Neural crest cell (in vitro differentiated cells): ENCODE measurements at places on chromosomes 7 and 10. TPM values are rescaled to one million over a fixed set of nuclear protein-coding genes. Genes with fewer than 3 reads are reported as not detected.

Gene GNG11
- 8.9 and 9.4 TPM in 2 replicates for total RNA-seq

- no peak for DNase-seq
Measured at GRCh38 chr7:47551668-47552440, 30.1 kb downstream of the TNS3 start.

GRCh38 chr7:17830206-17830605 lies 110.1 kb downstream of the SNX13 start:
- DNase-seq = no peak

- no peak for DNase-seq
Measured at GRCh38 chr7:105355701-105356100, 33.0 kb downstream of the SRPK2 start.

DNA sequence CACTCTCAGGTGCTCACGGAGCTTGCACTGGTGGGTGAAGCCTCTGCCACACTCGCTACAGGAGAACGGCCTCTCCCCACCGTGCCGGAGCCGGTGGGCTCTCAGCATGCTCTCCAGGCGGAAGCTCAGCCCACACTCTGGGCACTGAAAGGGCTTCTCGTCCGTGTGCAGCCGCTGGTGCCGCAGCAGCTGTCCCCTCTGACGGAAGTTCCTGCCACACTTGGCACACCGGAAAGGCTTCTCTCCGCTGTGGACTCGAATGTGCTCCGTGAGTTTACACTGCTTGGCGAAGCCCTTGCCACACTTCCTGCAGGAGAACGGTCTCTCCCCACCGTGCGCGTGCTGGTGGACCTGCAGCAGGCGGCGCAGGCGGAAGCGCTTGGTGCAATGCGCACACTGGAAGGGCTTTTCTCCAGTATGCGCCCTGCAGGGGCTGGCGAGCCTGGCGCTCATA lies 19.3 kb downstream of the ZNF786 start:
- no peak for DNase-seq

GRCh38 chr7:140069298-140069949 lies 6.7 kb upstream of the PARP12 start:
- DNase-seq = no peak

DNA sequence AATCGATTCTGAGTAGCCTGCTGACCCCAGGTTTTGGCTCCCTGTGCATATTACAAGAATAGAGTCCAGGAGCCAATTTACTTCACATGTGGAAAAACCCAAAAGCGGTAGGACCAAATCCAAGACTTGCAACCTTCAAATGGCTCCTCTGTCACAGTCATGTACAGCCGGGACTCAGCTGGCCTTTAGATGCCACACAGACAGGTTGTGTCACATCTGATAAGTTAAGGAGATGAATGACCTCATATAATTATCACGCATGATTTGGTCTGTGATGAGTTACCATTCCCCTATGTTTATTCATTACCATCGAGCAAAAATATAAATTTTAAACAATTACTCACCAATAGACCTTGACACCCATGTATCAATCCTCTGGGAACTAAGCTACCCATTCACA lies 14.2 kb downstream of the CACNA2D1 start:
- DNase-seq = no peak

DNA sequence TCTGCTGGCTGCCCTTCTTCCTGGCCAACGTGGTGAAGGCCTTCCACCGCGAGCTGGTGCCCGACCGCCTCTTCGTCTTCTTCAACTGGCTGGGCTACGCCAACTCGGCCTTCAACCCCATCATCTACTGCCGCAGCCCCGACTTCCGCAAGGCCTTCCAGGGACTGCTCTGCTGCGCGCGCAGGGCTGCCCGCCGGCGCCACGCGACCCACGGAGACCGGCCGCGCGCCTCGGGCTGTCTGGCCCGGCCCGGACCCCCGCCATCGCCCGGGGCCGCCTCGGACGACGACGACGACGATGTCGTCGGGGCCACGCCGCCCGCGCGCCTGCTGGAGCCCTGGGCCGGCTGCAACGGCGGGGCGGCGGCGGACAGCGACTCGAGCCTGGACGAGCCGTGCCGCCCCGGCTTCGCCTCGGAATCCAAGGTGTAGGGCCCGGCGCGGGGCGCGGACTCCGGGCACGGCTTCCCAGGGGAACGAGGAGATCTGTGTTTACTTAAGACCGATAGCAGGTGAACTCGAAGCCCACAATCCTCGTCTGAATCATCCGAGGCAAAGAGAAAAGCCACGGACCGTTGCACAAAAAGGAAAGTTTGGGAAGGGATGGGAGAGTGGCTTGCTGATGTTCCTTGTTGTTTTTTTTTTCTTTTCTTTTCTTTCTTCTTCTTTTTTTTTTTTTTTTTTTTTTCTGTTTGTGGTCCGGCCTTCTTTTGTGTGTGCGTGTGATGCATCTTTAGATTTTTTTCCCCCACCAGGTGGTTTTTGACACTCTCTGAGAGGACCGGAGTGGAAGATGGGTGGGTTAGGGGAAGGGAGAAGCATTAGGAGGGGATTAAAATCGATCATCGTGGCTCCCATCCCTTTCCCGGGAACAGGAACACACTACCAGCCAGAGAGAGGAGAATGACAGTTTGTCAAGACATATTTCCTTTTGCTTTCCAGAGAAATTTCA lies 1.7 kb downstream of the ADRB1 start:
- no peak for DNase-seq
